Ascending aorta (tissue), 2 donors: ENCODE measurements at places on chromosomes 2 and 18.

DNA sequence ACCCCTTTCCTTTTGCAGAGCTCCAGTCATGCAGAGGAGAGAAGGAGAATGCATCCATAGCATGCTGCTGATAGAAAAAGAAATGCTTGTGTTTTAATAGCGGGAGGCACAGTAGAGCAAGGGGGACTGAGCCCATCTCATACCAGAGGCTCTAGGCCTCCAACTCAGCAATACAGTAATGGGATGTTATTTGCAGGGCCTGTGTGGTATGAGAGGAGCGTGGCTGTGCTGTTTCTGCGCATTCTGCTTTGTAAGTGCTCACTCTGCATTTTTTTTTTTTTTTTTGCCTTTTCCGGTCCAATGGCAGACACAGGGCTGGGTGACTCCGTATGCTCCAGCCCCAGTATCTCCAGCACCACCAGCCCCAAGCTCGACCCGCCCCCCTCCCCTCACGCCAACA, 200.0 kb downstream of the GBX2 start:
- no peak for DNase-seq

- no peak for DNase-seq
Observed at GRCh38 chr2:25794544-25795276, 83.6 kb downstream of the ASXL2 start.

- DNase-seq: no peak
Observed at GRCh38 chr18:66393463-66393862, 210.4 kb downstream of the CDH19 start.

- DNase-seq: no peak
Observed at GRCh38 chr2:45696708-45697107, 45.2 kb downstream of the PRKCE start.

DNA sequence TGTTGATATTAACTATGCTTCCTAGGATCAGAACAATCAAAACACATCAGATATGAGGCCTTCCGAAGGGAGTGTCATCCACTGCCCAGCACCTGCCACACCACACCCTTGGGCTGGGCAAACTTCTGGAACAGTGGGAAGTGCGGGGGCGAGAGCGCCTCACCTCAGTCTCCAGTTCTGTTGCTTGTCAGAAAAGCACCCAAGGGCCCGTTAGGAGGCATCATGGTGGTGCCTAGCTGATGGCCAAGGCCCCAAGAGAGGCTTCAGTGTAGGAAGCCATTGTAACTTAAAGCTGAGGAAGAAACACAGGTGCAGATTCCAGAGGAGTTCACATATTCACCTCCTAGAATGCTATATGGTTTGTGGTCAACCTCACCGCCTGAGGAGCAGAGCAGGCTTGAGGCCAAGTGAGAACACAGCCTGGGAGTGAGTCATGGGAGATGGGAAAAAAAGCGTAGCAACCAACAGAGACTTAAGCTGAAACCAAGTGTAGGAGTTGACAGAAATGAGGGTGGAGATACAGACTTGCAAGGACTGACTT, 85.1 kb upstream of the ATL2 start:
- DNase-seq: no peak

DNA sequence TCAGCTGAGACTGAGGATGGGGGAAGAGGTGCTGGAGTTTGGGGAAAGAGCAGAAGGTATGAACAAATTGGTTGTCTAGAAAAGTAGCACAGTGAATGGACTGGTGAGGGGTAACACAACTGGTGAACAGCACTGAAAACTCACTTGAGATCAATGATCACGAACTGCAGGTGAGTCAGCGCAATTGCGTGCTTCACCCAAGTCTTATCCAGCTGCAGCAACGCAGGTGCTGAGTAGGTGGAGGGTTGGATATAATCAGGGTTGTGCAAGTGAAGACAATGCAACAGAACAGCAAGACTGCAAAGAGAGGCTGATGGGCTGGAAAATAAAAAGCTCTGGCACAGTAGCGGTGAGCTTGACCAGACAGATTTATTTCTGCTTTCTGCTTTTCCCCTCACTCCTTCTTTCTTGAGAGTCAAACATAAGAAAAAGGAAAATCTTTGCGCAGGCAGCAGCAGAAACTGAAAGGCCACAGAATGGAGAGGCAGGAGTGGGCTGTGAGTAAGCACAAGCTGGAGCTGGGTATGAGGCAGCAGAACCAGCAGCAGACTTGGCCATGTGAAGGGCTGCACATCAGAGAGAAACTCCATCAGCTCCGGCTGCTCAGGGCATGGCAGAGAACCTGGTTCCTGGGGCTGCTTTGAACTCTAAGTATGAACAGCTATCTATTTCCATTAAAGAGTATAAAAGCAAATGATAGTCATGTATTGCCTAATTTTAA, 99.4 kb upstream of the ARL5A start:
- no peak for DNase-seq

- no peak for DNase-seq
Observed at GRCh38 chr2:37713258-37713700, 41.8 kb upstream of the CDC42EP3 start.

DNA sequence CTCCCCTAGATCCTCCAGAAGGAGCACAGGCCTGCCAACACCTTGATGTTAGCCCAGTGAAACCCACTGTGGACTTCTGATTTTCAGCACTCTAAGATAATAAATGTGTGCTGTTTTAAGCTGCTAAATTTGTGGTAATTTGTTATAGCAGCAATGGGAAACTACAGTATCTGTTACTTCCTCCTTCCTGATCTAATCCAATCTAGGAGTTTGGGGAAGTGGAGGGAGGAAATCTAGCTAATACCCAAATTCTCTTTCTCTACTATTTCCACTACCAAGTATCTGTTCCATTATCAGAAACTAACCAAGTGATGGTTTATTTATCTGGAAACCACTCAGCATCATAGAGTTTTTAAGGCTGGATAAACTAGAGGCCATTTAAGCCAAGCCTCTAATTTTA, 64.9 kb downstream of the AFF3 start:
- DNase-seq: no peak

- no peak for DNase-seq
Observed at GRCh38 chr2:239114616-239115265, 266.9 kb downstream of the TWIST2 start.

DNA sequence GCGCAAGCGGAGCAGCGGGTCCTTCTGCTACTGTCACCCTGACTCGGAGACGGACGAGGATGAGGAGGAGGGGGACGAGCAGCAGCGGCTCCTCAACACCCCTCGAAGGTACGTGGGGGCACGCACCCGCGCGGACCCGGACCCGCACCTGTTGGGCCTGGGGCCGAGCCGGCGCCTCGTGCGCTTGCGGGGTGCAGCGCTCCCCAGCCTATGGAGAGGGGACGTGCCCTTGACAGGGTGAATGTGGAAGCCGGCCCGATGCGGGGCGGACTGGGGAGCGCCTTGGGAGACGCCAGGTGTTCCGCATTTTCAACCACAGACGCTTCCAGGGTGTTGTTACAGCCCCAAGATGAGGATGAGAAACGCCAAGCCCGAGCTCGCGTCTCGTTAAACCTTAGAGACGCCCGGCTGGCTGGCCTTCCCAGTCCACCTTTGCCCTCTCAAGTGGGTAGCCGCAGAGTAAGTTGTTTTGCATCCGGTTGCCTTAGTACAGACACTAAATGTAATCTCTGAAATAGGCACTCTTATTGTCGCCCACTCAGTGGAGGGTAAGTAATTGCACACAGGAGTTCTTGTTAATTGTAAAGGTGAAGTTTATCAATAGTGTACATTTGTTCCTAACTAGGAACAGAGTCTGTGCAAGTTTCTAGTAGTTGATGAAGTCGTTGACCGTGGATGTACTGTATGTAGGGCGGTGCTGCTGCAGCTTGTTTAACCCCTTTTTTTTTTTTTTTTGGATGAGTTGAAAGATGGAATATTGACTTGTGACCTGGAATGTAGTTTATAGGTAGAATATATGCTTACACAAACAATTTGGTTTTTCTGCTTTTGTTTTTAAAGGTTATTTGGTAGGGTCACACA, 815 bp downstream of the GMCL1 start:
- no peak for DNase-seq

DNA sequence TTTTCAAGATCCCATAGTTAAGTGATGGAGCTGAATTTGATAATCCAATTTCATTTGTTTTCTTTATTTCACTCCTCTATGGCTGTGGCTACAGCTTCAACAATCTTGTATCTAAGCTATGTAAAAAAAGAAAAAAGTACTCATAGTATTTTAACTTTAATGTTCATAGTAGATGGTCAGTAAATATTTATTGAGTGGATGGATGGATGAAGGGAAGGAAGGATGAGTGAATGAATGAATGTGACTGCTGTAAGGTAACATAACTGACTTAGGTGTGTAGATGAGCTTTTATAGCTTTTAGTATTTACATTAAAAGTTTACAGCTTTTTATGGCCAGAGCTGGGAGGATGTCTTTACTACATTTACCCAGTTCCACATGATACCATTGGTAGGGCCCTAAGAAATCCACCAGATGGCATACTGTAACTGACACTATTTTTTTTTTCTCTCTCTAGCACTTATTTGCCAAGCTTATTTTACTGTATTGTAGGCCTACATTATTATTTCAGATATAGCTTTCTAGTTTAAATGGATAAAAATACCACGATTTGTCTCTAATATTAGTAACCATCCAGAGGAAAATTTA, 13.4 kb upstream of the HRH4 start:
- no peak for DNase-seq

DNA sequence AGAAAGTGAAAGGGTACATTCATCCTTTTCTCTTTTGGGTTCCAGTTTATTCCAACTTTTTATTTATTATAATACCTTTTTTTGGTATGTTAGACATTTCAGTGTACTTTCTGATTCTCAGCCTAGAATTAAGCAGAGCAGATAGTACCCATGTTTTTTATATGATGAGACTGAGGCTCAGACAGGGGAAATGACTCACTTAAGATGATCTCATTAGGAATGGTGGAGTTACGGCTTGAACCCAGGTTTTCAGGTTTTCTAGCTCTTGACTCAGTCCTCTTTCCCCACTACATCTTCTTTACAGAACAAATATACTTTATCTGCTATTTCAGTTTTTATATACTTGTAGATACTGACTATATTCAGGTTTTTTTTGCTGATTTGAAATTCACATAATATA, 51.7 kb upstream of the OTX1 start:
- DNase-seq: no peak

- no peak for DNase-seq
Observed at GRCh38 chr2:33419581-33420200, 56.8 kb upstream of the RASGRP3 start.

DNA sequence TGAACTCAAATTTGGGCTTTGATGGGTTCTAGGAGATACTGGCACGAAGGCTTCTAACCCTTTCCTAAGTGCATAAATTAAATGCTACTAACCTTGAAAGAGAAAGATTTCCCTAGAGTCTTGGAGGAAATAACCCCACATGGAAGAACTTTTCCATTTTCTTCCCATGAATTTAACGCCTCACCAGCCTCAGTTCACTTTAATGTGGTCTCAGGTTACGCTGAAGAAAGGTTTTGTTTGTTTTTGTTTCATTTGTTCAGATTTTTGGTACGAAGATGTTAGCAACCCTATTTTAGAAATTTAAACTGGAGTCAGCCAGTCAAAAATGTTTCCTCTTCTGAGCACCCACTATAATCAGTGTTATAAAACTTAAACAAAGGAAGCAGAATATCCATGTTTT, 30.7 kb downstream of the METTL4 start:
- DNase-seq: no peak

GRCh38 chr2:104164721-104165252, 689.1 kb upstream of the POU3F3 start:
- DNase-seq: no peak

DNA sequence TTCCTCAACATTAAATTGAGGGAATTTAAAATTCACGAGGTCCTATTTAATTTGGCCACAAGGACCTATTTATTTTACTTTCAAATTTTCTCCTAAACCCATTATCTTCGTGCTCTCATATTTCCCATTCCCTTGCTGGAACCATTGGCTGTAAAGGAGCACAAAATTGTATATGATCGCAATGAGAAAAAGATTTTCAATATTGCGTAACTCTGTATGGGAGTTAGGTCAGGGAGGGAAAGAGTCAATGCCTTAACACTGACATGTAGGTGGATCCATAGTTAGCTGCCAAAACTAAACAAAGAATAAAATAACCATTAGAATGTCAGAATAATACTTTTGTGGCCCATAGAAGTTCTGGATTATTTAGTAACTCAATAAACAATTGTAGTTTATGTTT, 40.6 kb upstream of the ZC3H15 start:
- no peak for DNase-seq

- no peak for DNase-seq
Observed at GRCh38 chr2:18855027-18855426, 265.7 kb upstream of the NT5C1B start.

DNA sequence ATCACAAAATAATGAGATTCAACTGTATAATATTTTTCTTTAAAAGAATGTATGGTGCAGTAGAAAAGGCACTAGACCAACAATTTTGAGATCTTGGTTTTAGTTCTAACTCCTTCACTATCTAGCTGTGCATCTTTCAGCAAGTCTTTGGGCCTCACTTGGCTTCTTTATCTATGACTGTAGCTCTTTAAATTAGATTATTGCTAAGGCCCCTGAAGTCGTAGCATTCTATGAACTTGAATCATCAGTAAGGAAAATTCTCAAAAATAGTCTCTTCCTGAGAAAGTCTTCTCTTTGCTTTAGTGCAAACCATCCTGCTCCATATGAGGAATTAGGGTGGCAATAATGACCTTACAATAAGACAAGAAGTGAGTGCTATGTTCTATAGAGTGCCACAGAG, 140.4 kb downstream of the FTCDNL1 start:
- no peak for DNase-seq

DNA sequence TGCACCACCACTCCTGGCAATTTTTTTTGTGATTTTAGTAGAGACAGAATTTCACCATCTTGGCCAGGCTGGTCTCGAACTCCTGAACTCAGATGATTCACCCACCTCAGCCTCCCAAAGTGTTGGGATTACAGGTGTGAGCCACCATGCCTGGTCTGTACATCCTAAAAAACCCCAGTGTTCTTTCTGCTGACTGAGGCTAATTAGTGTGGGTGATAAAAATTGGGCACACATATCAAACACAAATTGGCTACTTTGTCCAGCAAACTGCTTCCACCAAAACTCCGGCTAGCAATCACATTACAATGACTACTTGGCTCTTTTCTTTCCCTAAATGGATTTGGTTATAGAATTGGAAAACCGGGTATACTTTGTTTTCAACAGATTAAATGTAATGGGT, 153.9 kb downstream of the SLC8A1 start:
- DNase-seq: no peak

- peak; percentile 45 for DNase-seq
Observed at GRCh38 chr2:130150181-130151144, 5.6 kb upstream of the CCDC74B start.

GRCh38 chr18:48567388-48567787, 28.6 kb downstream of the CTIF start:
- DNase-seq: no peak

DNA sequence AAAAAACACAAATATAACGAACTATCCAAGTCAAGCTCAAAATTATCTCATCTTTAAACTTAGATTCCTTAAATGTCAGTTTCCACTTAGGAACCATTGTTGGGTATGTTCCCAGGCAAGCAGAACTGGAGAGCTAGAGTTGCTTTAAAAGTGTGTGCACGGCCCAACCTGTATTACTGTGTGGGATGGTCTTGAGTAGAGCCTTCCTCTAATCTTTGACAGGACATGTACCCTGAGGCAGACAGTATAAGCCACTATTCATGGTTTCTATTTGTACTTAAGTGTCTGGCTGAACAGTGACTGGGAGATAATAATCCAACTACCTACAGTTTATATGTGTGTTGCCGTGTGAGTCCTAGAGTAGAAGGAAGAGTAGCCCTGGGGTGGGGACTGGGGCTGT, 239.7 kb downstream of the GPD2 start:
- DNase-seq: no peak
